EL (cell line): ENCODE measurements at places on chromosomes 3 and 15.

DNA sequence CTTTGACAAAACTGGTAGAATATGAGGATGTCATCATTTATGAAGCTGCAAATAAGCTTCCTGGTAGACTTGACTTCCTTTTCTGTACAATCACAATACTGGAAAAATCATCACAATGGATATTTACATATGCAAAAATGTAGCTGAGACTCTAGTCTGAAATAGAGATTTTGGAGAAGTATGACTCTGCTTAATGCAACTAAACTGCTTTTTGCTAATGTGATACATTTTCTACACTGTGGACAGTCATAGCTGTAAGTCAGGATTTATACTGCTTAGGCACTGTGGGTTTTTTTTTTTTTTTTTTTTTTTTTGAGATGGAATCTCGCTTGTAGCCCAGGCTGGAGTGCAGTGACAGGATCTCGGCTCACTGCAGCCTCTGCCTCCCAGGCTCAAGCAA, 34.5 kb upstream of the ST3GAL6 start:
- no peak for DNase-seq

GRCh38 chr3:100546020-100546744, 53.8 kb downstream of the TMEM45A start:
- DNase-seq: no peak

- DNase-seq: no peak
Observed at GRCh38 chr3:4979428-4980228, at the start of gene BHLHE40. TSS of gene BHLHE40 (plus strand) at chr3:4979437. CDS start at chr3:4979719, 282 bp downstream.

DNA sequence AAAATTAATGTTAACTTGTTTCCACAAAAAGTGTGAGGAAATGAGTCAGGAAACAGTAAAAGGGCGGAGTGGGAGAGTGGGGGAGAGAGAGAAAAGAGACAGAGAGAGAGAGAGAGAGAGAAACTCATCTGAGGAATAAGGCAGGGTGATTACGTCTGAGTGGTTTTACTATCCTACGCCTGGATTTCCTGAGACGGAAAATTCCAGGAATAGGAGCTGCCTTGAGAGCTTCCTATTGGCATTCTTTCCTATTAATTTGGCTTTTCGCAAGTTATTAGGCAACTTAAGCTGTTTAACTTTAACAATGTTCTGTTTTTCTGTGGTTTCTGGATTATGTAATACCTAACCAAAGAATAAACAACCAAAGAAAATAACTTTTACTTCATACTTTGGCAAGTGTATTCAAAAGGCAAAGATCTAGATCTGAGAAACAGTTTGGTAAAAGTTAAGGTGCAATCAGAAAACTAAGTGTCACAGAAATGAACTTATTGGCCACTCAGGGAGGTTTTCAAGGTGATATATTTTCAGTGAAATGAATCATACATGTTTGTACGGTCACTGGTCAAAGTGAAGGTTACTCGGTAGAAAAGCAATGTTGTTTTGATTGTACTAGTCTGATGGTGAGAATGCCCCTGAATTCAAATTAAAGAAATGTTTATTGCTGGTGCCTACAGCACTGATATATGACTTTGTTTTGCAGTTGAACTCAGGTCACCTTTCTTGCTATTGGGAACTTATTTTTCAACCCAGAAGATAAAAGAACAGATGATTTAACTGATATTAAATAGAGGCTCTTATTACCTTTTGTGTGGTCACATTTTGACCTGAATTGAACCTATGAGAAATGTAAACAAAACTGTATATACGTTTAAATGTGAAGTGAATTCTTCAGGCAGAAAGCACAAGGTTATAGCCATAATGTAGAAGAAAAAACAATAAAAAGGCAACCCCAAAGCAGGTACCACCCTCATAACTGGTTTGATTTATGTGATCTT, 39.9 kb upstream of the TNFSF10 start:
- peak; percentile 72 for DNase-seq

DNA sequence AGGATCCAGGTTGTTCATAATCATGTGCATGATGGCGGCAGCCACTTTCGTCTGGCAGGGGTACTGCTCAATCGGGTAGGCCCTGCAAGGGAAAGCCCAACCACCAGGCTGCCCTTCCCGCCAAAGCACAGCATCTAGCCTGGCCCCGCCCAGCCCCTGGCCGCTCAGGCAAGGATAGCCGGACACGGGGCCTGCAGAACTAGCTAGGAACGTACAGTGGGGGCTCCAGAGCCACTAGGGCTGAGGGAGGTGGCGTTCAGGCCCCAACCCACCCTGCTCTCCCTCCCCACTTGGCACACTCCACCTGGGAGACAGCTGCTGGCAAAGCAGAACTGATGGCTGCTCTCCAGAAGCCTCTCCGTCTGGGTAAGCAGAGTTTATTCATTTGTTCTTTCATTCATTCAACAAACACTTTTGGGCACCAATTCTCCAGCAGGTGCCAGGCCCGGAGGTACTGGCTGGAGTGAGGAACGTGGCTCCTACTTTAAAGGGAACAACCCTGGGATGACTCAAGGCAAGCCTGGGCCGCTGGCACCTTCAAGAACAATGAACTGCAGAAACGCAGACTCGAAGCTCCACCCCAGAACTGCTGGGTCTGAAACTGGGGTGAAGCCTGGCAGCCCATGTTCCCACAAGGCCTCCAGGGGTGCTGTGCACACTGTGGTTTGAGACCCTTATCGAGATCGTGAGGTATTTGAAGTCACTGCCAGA, 7.8 kb downstream of the UROC1 start:
- no peak for DNase-seq

DNA sequence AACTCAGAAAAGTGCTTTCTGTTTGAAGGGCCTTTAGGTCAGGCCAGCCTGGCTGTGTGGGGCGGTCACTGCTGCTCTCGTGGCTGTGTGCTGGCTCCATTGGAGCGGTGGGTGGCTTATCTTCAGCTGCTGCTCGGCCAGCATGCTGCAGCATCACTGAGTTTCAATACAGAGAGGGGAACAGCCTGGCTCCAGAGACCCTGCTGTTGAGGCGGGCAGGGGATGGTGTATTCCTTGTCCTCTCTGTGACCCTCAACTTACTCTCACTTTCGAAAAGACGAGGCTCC, 248.5 kb upstream of the ONECUT1 start:
- DNase-seq: no peak

GRCh38 chr3:27504749-27505148, 20.6 kb upstream of the SLC4A7 start:
- peak; percentile 36 for DNase-seq

- no peak for DNase-seq
Observed at GRCh38 chr3:64129581-64129980, 95.7 kb downstream of the PRICKLE2 start.

DNA sequence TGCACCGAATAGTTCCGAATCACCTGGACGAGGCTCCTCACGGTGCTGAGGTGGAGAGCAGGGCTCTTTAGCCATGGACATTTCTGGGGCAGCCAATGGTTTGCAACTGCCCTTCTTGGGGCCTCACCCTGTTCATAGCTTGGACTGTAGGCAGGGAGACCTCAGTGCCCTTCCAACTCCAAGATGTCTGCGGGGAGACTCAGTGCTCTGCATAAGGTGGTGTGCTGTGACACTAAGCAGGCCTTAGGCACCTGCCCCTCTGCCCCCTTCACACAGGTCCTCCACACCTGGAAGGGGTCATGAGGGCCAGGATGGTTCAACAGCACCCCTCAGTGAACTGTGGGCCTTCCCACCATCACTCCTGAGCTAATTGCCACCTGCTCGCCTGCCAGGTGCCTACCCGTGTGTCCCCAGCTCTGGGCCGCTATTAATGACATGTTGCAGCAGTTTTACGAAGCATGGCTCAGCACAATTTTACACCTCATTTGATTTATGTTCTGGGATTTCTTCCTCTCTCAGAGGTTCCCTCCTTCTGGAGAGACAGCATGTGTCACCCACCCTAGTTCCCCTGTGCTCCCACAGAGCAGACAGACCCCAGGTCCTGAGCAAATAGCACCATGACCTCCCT, 101.2 kb upstream of the SMAD3 start:
- no peak for DNase-seq

- no peak for DNase-seq
Observed at GRCh38 chr15:70442616-70443321, 320.6 kb downstream of the UACA start.

GRCh38 chr15:76993114-76993725, 1.7 kb upstream of the PSTPIP1 start:
- no peak for DNase-seq

DNA sequence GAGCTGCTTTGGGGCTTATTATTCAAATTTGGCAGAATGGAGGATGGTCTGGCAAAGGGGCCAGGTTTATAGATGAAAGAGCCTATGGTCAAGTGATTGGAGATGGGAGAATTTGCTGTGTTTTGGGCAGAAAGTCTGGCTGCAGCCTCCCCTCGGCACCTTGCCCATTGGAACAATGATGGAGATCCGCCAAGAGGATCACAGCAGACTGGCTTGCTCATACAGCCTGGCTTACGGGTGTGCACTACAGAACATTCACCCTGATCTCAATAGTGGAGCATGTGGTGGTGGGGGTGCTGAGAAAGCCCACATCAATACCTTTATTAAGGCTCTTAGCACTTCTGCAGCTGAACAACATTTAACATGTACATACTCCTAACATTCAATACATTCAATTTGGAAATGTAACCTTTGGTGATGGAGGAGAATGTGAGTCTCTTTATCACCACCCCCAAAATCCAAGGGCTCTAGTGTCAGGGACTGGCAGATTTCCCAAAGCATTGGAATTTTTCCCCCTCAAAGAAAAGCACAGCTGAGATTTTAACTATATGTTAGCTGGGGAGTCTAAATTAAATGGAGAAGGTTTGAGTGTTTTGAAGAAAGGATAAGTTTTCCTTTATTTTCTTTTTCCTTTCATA, 118.4 kb upstream of the TMC3 start:
- DNase-seq: no peak
